Keratinocyte (primary cell): ENCODE measurements at places on chromosomes 7 and 10.

- no peak for DNase-seq
Measured at GRCh38 chr10:17231788-17232187, 3.7 kb downstream of the VIM start.

DNA sequence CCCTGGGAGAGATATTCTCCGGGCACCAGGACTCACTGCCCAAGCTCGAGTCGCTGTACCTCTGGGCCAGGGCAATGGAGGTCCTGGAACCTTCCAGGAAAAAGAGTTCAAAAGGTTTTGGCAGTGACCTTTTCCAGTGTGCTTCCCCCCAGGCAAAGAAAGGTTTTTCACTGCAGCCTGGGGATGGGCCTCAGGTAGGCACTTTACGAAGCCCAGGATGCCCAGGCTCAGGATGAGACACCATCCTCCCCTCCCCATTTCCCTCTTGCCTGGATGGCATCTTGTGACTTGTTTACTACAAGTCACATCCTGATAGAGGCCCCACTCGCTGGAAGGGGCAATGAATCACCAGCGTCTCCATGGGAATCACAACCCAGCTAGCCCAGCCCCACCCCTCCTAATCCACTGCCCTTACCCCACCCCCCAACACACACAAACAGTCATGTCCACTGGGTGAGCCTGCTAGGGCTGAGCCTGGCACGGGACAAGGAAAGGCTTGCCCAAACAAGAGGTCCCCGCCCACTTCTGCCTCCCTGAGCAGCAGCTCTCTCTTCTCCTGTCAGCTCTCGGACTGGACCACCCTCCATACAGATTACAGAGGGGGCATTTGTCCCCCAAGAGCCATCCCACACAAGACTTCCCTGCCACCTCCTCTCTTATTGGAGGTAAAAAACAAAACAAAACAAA, 93.8 kb upstream of the SMNDC1 start:
- peak; percentile 100 for DNase-seq

DNA sequence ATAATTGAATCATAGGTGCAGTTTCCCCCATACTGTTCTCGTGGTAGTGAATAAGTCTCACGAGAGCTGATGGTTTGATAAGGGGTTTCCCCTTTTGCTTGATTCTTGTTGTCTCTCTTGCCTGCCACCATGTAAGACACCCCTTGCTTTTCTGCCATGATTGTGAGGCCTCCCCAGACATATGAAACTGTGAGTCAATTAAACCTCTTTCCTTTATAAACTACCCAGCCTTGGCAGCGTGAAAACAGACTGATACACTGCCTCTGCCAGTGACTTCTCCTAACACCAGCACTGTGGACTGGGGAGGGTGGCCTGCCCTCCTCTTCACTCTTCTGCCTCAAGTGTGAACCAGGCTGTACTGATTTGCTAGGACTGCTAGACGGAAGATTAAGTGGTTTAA, 108.6 kb downstream of the RAB11FIP2 start:
- DNase-seq = no peak

- DNase-seq = no peak
Measured at GRCh38 chr7:55965100-55965470, 700 bp downstream of the NIPSNAP2 start.

- DNase-seq = no peak
Measured at GRCh38 chr7:2537981-2538851, 17.1 kb downstream of the BRAT1 start.

DNA sequence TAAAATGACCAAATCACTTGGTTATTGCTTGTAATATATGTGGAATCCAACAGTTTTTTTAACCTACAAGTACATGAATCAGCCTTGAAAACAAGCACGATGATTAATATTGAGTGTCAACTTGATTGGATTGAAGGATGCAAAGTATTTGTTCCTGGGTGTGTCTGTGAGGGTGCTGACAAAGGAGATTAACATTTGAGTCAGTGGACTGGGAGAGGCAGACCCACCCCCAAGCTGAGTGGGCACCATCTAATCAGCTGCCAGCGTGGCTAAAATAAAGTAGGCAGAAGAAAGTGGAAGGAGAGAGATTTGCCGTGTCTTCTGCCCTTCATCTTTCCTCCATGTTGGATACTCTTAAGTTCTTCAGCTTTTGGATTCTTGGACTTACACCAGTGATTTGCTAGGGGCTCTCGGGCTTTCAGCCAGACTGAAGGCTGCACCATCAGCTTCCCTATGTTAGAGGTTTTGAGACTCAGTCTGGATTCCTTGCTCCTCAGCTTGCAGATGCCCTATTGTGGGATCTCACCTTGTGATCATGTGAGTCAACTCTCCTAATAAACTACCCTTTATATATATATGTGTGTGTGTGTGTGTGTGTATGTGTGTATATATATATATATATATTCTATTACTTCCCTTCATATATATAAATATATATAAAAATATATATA, 118.4 kb upstream of the WDR11 start:
- DNase-seq = peak; percentile 35

- DNase-seq = no peak
Measured at GRCh38 chr7:68676813-68677535, 921.3 kb upstream of the AUTS2 start.

DNA sequence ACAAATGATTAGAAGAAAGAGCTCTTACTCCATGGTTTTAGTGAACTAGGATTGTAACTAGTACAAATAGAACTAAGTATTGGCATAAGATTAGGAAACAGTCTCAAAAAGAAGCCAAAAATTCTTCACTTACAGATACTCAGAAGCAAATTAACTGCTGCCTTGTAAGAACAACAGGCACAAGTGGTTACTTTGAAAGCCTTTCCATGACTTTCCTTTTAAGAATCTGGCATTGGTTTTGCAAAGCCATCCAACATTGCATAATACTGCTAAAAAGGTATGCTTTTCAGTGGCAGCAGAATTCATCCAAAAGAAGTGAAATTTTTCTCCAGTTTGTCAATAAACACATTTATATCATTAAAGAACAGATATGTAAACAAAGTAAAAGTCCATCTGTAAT, 126.8 kb upstream of the ODAD2 start:
- no peak for DNase-seq

GRCh38 chr7:64102656-64103400, 57.6 kb downstream of the ZNF727 start:
- DNase-seq = no peak

- no peak for DNase-seq
Measured at GRCh38 chr7:45626441-45627430, 52.6 kb downstream of the ADCY1 start.

- no peak for DNase-seq
Measured at GRCh38 chr10:27948186-27948585, 50.7 kb downstream of the ODAD2 start.

- no peak for DNase-seq
Measured at GRCh38 chr10:120950051-120950561, 98.9 kb downstream of the WDR11 start.

GRCh38 chr7:85737426-85737825, 550.6 kb upstream of the SEMA3D start:
- DNase-seq = no peak

GRCh38 chr10:6136215-6137201, 47.7 kb downstream of the RBM17 start:
- no peak for DNase-seq

GRCh38 chr7:27424749-27425148, 182.1 kb downstream of the EVX1 start:
- DNase-seq = no peak

GRCh38 chr7:129385116-129385515, 49.1 kb upstream of the STRIP2 start:
- no peak for DNase-seq
